ENCODE measurements at places on chromosomes 11 and 22. TPM values are rescaled to one million over a fixed set of nuclear protein-coding genes. Genes with fewer than 3 reads are reported as not detected.
A peak's percentile ranks its signal among the peaks of the same experiment; 100 is the strongest.

Gene OR51B5
- polyA plus RNA-seq: not detected

Gene POU2AF3
- 0.51 TPM for polyA plus RNA-seq

Gene MRTFA
- polyA plus RNA-seq: 27.8 TPM

Gene HPX
- polyA plus RNA-seq: 1.2 TPM

Gene PDE3B
- 1.1 TPM for polyA plus RNA-seq

Gene DAGLA
- polyA plus RNA-seq: 0.04 TPM

Gene TMEM258
- polyA plus RNA-seq: 130 TPM

Gene APOL1
- 3.3 TPM for polyA plus RNA-seq

Gene SERPIND1
- not detected for polyA plus RNA-seq

Gene SYT13
- polyA plus RNA-seq: not detected

Gene SLC22A8
- polyA plus RNA-seq: not detected

Gene EXPH5
- polyA plus RNA-seq: 0.12 TPM

Gene IL17REL
- polyA plus RNA-seq: 0.09 TPM

Gene HSPB2
- not detected for polyA plus RNA-seq

Gene PTPN5
- not detected for polyA plus RNA-seq

Gene TEX54
- polyA plus RNA-seq: not detected

Gene DCHS1
- 0.79 TPM for polyA plus RNA-seq

GRCh38 chr11:118930094-118930712, 4.5 kb upstream of the BCL9L start:
- peak; percentile 92 for DNase-seq

DNA sequence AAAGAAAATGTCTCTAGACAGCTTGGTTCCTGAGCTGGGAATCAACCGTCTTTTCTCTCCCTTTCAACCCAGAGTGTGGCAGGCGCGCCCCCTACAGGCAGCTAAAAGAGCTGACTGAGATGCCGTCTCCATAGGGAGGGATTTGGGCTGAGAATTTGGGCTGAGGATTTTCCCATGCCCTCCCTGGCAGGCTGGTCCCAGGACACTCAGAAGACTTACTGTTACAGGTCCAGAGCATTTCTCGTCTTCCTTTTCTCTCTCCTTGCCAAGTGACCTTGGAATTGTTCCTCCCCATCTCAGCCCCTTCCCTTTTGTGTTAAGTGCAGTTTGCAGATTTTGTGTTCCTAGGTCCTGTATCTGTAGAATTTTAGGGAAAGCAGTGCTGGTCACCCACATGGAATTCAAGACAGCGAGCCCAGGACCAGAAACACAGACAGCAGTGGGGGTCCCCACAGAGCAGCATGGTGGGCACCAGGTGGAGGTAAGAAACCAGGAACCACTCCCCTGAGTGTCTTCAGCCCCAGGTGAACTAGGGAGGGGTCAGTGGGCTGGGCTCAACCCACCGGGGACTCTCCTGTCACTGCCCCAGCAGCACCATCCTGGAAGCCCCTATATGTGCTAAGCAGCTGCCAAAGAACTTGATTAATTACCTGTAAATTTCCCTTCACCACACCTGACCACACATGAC, 9.9 kb upstream of the IGLL5 start:
- DNase-seq: peak; percentile 64

DNA sequence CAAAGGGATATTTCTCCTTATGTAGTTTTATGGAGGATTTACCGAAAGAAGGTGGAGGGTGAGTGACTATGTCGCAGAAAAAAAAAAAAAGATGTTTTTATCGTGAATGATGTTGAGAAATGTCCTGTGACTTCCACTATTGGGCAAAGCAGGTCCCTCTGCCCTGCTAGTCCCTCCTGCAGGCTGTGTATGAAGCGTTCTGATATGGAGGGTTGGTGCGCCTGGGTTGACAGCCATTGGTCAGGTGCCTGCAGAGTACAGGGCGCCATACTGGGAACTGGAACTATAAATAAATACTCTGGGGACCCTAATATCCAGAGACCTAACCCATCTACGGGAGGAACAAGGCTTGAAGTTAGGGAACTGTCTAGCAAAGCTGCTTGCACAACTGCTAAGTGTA, 1.5 kb downstream of the IL17RA start:
- no peak for DNase-seq

DNA sequence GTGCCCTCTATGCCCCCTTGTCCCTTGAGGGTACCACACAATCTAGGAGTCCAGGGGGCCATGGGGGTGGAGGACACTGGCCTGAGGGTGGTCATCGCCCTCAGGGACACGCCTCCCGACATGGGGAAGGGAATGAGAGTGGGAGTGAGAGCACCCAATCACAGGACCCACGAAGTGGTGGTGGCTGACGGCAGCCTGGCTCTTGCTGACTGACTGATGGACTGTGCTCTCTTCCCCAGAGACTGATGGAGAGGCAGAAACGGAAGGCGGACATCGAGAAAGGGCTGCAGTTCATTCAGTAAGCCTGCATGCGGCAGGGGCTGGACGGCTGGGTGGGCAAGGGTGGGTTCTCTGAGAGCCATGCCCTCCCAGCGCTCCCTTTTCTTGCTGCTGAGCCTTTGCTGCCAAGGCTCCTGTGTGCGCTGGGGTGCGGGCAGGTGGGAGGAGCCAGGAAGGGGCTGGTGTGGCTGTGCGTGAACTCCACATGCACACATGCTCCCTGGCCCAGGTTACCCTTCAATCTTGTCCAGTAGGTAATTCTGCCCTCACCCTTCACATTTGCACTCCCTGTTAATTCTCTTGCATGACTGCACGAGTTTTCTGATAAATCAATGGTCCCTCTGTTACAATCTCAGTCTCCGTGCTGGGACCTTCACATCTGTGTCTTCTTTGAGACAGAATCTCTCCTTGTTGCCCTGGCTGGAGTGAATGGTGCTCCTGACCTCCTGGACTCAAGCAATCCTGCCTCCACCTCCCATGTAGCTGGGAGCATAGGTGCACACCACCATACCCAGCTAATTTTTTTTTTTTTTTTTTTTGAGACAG, 19.3 kb downstream of the ZC3H7B start:
- DNase-seq: no peak

DNA sequence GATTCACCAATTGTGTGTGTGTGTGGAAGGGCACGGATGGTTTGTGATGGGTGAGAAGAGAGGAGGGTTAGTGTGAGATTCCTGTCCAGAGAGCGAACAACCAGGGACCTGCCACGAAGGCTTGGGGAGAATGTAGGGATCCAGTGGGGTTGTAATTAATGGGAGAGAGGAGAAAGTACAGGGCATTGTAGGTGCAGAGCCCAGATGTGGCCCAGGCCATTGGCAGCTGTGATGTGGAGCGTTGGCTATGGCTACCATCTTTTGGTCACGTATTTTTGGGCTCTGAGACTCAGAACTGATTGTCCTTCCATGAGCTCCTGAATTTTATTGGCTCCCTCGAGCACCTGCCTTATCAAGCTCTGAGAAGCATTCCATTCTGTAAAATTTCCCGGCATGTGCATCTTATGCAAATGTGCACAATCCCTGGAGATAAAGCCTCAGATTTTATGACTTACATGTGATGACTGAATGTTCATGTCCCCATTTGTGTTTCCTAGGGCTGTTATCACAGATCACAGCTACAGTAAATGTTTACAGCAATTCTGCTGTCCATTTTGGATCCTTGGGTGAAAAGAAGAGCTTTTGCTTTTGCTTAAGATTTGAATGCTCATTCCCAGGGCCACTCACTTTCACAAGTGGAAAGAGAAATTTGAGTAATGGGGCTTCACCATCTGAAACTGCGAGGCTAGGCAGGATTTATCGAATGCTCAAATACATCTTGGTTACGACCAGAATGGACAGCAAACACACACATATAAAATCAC, 33.1 kb downstream of the SLC5A1 start:
- no peak for DNase-seq

DNA sequence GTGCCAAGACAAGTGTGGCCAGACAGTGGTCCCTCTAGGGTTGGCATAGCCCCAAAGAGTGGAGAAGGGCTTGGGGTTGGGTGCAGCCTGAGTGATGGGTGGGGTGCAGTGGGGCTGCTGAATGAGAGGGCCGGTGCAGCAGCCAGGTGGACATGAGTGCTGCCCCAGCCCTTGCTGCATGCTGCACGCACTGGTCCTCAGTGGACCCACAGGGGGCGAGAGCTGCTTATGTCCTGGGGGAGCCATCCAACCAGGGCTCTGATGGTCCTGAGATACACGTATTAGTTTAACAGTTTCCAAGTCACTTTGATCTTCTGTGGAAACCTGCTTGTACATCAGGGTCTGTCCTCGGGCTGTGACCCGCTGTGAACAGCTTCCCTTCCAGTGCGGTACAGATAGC, 23.9 kb upstream of the ACR start:
- DNase-seq: no peak

DNA sequence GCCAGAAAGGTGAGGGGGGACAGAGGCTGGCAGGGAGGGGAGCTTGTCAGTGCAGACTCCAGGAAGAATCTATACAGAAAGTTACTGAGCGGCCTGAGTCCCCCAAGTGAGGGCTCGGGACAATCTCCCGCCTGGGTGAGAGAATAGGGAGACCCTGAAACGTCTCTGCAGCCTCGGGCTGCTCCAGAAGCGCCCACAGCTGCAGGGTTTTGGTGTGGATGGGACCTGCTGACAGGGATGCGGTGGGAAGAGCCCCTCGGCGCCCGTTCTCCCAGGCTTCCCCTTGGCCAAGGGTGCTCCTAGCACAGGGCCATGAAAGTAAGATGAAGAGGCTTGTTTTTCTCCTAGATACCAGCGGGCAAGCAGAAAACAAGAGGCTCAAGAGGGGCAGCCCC, 743 bp upstream of the RCE1 start:
- DNase-seq: no peak

GRCh38 chr11:132627981-132628380, 904.3 kb downstream of the OPCML start:
- DNase-seq: no peak

- DNase-seq: no peak
Measured at GRCh38 chr11:64456509-64457320, 97.8 kb downstream of the RPS6KA4 start.

DNA sequence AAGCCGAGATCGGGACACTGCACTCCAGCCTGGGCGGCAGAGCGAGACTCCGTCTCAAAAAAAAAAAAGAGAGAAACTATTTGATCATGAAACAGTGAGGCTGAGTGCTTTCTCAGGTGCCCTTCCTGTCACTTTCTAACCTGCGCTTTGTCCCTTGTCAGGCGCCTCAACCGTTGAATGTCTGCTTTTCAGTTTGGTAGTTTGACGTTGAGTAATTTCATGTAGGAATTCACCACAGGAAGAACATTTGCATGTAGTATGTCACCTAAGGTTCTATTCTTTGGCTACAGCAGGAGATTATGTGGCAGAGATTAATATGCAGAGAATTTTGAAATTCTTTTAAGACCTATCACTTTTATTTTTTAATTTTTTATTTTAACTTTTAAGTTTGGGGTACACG, 57.2 kb downstream of the PPFIA1 start:
- DNase-seq: no peak

GRCh38 chr11:61337706-61338470, 4.9 kb downstream of the TKFC start:
- no peak for DNase-seq

GRCh38 chr11:118592616-118593367, 14.6 kb upstream of the PHLDB1 start:
- DNase-seq: no peak

DNA sequence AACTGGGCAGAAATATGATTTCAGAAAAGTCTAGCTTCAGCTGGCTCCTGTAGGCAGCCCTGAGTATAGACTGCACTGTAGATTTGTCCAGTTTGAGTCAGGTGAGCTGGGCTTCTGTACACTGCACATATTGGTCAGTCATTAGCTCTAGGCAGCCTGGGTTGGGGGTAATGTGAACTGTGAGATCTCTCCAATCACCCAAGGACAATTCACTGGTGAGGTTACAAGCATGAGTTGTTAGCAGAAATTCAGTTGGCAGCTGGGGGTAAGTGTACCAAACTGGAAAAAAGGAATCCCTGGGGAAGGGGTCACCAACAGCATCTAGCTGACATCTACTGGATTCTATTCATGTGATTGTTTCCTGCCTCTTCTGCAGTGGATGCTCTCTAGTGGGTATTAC, 39.7 kb downstream of the MRGPRX2 start:
- DNase-seq: no peak

- no peak for DNase-seq
Measured at GRCh38 chr11:79578116-79578515, 137.3 kb upstream of the TENM4 start.

DNA sequence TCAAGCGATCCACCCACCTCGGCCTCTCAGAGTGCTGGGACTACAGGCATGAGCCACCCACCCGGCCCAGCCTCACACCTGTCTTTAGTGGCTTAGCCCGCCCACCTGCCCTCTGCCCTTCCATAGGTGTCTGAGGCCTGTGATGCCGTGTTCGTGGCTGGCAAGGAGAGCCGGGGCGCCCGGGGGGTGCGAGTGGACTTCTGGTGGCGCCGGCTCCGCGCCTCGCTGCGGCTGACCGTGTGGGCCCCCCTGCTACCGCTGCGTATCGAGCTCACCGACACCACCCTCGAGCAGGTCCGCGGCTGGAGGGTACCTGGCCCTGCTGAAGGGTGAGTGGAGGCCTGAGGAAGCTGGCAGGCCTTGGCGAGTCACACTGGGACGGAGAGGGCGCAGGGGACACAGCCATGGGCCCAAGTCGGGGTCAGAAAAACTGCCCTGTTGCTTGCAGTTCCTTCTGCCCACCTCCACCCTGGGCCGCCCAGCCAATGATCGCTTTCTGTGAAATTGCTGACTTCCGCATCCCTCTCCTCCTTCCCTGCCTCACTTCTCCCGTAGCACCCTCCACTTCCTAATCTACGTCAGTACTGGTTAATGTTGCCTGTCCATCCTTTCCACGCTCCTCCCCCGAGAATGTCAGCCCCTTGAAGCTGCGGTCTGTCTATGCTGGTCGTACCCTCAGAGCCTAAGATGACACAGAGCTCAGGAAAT, 9.3 kb downstream of the TMEM132A start:
- no peak for DNase-seq

DNA sequence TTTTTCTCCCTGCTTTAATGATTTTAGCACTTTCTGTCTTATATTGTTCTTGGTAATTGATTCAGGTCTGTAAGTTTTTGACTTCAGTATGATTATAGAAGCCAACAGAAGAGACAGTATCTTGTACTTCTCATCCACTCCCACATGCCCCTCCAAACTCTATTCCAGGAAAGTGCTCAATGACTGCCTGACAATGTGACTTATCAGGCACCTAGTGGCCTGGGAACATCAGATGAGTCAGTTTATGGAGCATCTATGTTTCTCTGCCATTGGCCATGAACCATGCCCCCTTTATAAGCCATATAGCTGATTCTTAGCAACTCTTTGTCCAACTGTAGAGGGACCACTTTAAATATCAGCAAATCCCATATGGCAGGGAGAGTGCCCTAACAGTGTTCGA, 179.2 kb upstream of the MTMR2 start:
- no peak for DNase-seq

DNA sequence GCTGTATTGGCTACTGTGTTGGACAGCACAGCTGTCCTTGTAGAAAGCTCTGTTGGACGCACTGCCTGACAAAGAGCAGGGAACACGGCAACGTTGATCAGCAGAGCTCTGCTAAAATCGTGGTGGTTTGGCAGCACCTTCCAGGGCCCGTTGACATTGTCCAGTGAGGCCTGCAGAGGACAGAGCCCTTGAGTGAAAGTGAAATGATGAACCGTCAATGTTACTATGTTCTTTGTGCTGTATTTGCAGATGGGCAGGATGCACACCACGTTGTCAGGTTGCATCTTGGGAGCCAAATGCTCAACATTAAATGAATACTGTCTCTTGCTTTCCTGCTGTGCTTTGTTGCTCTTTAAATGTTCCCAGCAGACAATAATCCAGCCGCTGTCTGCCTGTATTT, 69.7 kb downstream of the NELL1 start:
- no peak for DNase-seq

GRCh38 chr11:47179655-47179991, 2.9 kb upstream of the ARFGAP2 start:
- peak; percentile 61 for DNase-seq

- DNase-seq: no peak
Measured at GRCh38 chr11:94934362-94934761, 39.0 kb downstream of the CWC15 start.

- DNase-seq: no peak
Measured at GRCh38 chr11:66564538-66564937, 3.9 kb downstream of the CTSF start.

Data from B cell (primary cell).